ENCODE measurements at places on chromosomes 1 and 21.

GRCh38 chr1:221100611-221101010 lies 221.4 kb downstream of the HLX start:
- DNase-seq = no peak

DNA sequence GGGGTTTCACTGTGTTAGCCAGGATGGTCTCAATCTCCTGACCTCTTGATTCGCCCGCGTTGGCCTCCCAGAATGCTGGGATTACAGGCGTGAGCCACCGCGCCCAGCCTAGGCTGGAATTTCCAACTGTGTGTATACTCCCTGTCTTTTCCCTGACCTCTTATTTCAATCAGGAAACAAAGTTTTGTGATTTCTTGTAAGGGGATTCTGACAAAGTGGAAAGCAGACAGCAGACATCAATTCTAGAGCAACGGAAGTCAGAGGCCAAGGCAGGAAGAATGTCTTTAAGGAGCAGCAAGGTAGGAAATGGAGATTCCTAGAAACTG lies 36.0 kb upstream of the SLC44A3 start:
- no peak for DNase-seq

- no peak for DNase-seq
Measured at GRCh38 chr1:6911974-6912373, 126.7 kb downstream of the CAMTA1 start.

DNA sequence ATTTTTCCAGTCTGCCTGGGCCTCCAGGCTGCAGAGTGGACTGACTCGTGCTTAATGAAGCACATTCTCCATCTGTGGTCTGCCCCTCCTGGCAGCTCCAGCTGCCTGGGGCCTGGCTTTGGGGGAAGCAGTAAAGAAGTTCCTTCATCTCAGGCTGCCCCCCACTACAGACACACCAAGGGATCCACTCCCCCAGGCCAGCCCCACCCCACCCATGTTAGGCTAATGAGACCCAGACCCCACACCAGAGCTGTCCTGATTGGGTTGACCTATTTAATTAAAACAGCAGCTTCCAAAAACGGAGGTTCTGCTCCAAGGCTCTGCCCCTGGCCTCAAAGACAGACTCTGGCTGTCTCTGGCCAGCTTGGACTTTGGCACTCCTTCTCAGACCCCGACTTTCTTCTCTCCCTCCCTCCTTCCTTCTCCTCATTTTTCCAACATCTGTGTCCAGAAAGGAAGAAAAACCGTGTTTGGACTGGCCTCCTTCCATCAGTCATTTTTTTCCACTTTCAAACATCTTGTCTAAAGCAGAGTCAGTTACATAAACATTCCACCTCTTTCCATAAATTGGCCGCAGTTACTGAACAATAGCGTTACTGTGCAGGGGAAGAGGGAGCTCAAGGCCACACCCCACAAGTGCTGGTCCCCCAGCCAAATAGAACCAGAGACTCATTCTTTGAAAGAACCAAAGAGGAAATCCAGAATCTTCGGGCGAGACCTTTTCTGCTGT lies 29.7 kb downstream of the SERTAD4 start:
- DNase-seq = no peak

GRCh38 chr1:36330940-36331339 lies 7.5 kb upstream of the EVA1B start:
- DNase-seq = no peak

DNA sequence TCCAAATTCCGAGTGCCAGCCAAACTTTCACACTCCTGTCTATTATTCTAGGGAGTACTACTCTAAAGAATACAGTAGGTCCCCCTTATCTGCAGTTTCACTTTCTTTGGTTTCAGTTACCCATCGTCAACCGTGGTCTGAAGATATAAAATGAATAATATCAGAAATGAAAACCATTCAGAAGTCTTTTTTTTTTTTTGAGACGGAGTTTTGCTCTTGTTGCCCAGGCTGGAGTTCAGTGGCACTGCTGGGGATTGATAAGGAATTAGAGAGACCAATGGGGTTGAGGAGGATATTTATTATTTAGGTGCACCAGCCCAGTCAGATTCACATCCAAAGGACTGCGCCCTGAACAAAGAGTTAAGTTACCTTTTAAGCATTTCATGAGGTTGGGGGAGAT lies 52.9 kb upstream of the SRSF10 start:
- DNase-seq = no peak

DNA sequence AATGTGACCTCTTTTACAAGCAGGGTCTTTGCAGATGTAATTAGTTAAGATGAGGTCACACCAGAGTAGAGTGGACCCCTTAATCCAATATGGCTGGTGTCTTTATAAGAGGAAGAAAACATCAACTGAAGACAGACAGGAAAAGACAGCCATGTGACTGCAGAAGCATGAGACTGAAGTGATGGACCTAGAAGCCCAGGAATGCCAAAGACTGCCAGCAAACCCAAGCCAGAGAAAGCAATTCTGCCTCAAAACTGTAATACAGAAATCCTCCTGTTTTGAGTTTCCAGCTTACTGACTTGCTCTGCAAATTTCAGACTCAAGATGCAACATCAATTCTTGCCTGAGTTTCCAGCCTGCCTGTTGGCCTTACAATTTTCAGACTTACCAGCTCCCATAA lies 17.3 kb downstream of the ENAH start:
- no peak for DNase-seq

GRCh38 chr21:29248124-29248523 lies 50.6 kb upstream of the BACH1 start:
- DNase-seq = no peak

DNA sequence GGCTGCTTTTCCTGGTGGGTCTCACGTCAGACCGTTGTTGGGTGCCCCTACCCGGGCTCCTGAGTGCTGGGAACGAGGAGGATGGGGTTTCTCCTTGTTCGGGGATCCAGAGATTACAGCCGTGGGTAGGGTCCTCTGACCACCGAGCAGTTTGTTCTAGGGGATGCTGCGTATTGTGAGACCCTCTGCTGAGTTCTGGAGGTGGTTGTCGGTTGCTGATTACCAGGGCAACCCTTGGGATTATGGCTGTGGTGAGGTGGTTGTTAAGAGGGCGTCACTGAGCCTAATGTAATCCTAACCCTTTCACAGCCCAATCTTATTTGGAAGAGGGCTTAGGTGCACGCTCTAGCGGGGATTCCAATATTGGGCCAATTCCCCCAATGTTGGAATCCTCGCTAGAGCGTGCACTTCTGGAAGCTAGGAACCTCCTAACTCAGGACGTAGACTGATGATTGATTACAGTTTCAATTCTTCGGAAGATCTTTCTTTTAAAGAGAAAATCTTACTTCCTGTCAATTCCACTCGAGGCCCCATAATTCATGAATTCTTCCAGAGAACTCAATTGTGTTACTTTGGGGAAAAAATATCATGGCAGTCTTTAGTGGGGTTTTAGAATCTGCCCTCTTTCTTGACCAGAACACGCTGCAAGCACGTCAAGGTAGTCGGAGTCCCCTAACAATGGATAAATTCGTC lies 483 bp downstream of the TCEANC2 start:
- DNase-seq = no peak

- DNase-seq = no peak
Measured at GRCh38 chr1:185566995-185567394, 167.2 kb upstream of the HMCN1 start.

DNA sequence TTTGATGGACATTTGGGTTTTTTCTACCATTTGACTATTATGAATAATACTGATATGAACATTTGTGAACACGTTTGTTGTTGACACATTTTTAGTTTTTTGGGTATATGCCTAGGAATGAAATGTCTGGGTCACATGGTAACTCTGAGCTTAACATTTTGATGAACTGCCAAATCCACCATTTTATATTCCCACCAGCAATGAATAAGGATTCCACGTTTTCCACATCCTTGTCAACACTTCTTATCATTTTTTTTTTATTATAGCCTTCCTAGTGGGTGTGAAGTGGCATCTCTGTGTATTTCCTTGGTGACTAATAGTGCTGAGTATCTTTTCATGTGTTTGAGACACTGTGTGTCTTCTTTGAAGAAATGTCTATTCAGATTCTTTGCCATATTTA lies 67.6 kb downstream of the RASAL2 start:
- no peak for DNase-seq

DNA sequence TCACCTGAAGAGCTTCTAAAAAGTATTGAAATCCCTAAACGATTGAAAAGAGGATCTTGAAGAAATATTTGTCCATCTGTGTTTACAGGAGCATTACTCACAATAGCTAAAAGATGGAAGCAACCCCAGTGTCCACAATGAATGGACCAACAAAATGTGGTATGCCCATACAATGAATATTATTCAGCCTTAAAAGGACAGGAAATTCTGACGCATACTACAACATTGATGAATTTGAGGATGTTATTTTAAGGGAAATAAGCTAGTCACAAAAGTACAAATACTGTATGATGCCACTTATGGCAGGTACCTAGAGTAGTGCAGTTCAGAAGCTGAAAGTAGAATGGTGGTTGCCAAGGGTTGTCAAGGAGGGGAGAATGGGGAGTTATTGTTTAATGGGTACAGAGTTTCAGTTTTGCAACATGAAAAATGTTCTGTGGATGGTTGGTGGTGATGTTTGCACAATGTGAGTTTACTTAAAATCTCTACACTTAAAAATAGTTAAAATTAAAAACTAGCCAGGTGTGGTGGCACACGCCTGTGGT lies 37.1 kb upstream of the GADD45A start:
- DNase-seq = no peak

DNA sequence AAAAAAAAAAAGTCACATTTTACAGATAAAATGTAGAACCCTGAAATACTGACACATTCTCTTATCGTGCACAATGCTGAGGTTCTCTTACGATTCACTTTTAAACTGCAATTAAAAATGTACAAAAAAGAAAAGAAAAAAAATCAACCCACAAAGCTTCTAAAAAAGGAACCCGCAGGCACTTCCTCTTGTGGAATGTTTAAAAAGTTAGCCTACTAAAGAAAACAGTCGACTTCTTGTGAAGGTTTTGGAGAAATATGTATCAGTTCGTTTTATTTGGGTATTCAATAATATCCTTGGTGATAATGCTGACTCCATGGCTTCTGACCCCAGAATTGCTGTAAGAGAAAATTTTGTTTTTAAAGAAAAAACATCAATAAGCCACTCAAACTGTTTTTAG lies 10.2 kb downstream of the HNRNPU start:
- DNase-seq = no peak

DNA sequence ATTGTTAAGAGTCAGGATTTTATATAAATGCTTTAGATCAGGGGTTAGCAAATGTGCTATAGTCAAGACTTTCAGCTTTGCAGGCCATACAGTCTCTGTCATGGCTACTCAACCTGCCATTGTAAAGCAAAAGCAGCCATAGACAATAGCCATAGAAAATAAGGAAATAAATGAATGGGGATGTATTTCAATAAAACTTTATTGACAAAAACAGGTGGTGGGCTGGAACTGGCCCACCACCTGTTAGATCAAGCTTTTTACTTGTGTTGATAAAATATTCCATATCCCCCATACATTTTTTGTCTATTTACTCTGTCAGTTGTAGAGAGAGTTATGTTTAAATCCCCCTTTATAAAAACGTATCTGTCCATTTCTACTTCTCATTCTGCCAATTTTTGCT lies 98.9 kb downstream of the HIVEP3 start:
- no peak for DNase-seq

DNA sequence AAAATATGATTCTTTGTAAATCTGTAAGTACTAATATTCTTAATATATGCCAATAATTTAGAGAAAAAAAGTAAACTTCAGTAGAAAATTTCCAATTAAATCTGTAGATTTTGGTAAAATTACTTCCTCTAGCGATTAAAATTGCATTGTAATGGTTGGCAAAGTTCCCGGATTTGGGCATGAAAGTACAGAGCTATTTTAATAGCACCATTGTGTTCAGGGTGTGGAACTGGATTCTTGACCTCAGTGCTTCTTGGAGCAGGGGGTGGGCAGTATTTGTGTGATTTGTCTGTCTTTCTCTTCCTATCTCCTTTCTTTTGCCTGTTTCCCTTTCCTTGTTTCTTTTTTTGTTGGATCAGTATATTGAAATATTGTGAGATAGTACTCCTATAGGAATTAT lies 72.1 kb downstream of the DNM3 start:
- DNase-seq = no peak

GRCh38 chr21:17441370-17441769 lies 71.5 kb upstream of the CXADR start:
- DNase-seq = no peak

GRCh38 chr21:42373196-42373907 lies 7.0 kb upstream of the TFF1 start:
- no peak for DNase-seq

DNA sequence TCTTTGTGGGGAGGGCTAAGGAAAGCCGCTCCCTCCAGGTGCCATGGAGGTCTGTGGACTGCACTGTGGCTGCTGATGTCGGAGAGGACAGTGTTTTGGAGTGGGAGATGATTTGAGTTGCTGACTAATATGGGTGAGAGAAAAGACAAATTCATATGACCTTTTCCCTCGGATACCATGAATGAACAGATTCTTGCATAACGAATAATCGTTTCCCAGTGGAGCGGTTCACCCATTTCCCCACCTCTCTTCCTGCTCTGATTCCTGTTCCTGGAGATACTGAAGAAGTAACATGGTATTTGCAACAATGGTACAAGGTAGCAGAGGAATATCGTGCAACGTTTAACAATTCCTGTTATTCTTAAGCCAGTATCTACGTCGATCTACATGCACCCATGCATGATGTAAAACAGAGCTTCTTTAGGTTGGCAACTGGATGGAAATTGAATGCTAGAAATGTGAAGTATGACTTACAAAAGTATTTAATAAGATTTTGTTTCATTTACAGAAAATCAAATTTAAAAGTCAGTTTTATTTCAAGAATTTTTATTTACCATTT lies 227.1 kb downstream of the TOMM20 start:
- no peak for DNase-seq

DNA sequence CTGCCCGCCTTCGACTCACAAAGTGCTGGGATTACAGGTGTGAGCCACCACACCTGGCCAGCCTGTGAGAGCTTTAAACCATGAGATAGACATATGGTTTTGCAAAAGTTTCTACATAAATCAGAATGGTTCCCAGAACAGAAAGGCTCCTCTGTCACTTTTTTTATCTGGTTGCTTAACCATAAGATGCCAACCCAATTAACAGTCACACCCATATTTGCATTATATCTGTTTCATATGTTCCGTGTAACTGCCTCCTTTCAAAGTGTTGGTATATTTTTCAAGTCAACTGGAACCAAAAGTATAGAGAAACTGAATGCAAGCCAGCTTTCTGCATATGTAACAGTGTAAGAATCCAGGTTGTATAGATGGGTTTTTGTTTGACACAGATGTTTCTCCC lies 23.7 kb upstream of the RCC1 start:
- DNase-seq = no peak

DNA sequence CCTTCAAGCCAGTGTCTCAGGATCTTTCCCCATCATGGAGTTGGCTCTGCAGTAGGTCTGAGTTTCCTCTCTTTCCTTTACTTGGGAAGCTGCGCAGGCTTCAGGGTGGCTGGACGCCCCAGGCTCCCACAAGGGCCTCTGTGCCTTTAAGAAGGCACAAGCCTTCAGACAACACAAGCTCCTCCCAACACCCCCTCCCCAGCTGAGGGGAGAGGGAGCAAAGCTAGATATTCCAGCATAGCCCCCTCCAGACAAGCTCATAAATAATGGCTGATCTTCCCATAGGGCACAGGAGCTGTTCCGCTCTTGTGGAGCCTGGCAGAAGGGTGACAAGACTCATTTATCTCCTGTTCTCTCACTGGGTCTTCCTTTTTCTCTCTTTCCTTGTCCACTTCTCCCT lies 27.9 kb upstream of the ATP2B4 start:
- no peak for DNase-seq

GRCh38 chr1:201904579-201904978 lies 15.9 kb downstream of the SHISA4 start:
- no peak for DNase-seq
